ENCODE measurements at places on chromosomes 5 and 9.

DNA sequence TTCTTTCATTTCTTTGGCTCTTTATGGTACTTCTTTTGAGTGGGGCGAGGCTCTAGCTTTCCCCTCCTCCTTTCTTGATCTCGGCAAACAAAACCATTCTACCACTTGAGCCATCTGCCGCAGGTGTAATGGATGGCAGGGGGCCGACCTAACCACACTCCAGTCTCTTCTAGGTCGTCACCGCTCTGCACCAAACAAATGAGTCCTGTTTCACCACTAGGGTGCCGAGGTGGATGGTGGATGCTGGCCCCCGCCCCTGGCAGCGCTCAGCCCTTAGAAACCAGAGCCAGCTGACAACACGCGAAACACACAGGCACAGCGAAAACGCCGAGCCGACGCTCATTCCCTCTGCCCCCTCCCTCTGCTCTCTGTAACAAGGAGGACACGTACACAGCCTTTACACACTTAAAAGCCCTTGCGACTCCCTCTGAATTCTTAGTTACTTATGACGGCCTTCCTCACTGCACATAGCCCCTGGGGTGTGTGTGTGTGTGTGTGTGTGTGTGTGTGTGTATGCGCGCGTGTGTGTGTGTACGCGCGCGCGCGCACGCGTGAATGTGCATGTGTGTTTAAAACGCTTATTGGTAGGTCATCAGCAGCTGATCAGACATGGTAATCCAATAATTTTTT, 199.4 kb downstream of the MEF2C start:
- no peak for DNase-seq

GRCh38 chr9:91289244-91289643, 72.5 kb downstream of the AUH start:
- DNase-seq, result no peak

- DNase-seq, result no peak
Observed at GRCh38 chr5:65986796-65987195, 60.4 kb downstream of the ERBIN start.

DNA sequence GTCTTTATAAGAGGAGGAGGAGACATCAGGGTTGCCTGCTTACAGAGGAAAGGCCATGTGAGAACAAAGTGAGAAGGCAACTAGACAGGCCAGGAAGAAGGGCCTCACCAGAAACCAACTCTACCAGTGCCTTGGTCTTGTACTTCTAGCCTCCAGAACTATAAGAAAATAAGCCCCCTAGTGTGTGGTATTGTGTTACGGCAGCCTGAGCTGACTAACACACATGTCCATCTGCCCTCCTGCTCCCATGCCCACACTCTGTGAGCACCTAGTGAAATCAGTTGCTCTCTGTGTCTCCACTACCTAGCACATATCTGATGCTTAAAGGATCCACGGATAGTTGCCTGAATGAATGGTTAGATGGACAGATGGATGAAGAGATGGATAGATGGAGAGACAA, 6.9 kb downstream of the AK3 start:
- no peak for DNase-seq

GRCh38 chr9:128146591-128147120, 2.6 kb upstream of the LCN2 start:
- DNase-seq, result no peak

DNA sequence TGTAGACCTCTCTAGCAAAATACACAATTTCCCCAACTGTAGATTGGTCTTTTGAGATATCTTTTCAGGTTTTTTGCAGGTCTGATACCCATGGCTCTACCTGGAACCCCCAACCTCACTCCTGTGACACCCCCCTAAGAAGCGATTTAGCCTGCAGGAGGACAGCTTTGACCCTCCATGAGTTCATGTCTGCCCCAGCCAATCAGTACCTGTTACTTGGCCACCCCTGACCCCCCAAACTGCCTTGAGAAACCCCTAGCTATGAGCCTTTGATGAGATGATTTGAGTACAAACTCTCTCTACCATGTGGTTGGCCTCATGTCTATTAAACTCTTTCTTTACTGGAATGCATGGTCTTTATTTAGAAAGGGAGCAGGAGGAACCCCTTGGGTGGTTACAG, 25.7 kb downstream of the ABO start:
- no peak for DNase-seq

DNA sequence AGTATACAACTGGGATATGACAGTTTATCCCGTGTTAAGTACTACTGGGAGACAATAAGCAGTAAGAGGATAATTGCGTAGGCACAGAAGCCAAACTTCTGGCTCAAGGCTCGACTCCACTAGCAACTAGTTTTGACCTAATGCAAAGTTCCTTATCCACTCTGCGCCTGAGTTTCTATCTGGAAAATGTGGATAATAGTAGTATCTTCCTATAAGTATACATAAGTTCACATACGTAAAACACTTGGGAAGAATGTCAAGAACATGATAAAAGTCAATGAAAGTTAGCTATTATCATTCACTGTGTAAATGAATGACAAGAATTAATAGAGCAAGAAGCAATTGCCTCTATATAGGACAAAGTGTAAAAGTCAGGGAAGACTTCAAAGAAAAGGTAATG, 45.7 kb downstream of the FTMT start:
- no peak for DNase-seq

DNA sequence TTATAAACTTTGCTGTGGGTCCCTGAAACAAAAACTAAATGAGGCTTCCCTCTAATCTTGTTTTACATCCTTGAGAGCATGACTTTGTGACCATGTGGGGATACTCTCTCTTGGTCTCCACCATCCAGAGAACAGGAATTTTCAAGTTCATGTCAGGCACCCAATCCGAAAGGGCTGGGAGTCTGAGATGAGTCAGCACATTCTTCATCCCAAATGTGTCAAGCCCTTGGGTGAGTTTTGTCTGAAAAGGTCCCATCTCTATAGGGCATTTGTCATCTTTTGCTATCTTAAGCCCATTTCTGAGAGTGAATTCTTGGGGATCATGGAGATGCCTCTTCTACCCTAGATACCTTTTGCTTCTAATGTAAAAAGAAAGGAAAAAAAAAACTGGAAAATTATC, 26.9 kb upstream of the RAPGEF6 start:
- DNase-seq, result peak; percentile 27

DNA sequence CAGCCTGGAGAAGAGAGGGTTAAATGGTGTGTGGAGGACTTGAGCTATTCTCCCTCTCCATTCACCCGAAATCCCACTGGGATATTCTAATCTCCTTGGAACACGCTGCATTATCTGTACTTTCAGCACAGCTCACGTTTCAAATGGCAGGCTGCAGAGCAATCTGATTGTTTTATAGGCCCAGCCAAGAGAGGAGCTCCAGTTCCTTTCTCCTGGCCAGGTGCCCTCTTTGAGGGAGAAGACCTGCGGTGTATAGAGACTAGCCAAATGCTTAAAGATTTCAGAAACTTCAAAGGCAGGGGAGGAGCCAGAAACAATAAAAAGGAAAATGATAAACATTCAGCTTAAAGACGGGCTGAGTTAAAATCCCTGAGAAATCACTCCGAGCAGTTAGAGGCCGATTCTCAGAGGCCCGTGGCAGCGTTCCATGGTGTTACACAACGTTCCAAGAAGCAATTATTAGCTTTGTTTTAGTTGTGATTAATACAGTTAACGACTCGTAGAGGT, 564.0 kb upstream of the KLF4 start:
- peak; percentile 76 for DNase-seq

DNA sequence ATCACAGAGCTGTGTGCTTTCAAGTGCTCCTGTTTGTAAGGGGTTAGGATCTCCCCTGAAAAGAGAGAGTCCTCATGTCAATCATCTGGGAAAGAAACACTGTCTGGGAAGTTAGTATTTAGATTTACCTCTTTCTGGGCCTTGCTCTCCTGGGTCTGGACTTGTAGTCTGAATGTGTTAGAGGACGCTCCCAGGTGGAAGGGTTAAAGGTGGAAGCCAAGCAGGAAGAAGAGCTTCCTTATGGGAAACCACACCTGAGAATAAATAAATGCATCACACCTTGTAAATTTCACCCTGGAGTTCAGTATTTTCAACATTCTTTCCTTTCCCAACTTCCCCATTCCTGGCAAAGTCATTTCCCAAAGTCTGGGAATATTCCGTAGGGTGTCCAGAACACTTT, 1.3 kb downstream of the PLGRKT start:
- DNase-seq, result no peak

DNA sequence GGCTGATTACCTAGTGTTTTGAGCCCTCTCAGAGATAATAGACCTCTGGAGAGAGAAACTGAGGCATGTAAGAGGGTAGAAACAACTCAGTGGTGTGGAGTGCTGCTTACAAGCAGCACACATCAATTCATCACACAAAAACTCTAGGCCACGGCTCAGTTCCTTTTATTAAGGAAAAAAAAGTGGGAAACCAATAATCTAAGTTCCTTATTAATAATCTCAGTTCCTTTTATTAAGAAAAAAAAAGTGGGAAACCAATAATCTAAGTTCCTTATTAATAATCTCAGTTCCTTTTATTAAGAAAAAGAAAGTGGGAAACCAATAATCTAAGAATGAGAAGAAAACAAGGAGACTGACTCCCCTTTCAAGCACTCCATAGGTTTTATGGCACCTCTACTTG, 28.0 kb downstream of the TXNDC8 start:
- no peak for DNase-seq

DNA sequence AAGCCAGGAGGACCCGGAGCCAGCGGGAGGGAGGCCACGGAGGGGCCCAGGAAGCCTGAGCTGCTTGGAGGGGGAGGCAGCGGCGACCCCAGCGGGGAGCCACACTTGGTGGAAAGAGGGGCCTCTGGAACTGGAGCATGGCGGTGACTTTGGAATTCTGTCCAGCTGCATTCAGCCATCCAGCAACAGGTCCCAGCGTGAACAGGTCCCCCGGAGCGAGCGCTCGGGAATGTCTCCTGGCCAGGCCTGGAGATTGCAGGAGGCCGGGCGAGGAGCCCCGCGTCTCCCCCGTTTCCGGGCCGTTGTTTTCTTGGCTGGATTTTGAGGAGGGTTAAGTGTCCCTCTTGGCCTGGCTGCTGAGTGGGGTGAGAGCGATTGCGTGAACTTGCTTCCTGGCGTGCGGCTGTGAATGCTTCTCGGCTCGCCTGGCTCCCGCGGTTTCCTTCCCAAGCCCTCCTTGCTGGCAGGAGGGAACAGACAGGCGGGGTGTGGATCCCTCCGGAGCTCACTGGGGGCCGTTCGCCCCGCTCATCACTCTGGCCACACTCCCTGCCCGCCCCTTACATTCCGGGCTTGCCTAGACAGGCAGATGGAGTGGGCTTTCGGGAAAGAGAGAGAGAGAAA, 125.3 kb upstream of the IRX4 start:
- DNase-seq, result no peak

- DNase-seq, result no peak
Observed at GRCh38 chr9:129878291-129878690, 43.0 kb downstream of the USP20 start.

DNA sequence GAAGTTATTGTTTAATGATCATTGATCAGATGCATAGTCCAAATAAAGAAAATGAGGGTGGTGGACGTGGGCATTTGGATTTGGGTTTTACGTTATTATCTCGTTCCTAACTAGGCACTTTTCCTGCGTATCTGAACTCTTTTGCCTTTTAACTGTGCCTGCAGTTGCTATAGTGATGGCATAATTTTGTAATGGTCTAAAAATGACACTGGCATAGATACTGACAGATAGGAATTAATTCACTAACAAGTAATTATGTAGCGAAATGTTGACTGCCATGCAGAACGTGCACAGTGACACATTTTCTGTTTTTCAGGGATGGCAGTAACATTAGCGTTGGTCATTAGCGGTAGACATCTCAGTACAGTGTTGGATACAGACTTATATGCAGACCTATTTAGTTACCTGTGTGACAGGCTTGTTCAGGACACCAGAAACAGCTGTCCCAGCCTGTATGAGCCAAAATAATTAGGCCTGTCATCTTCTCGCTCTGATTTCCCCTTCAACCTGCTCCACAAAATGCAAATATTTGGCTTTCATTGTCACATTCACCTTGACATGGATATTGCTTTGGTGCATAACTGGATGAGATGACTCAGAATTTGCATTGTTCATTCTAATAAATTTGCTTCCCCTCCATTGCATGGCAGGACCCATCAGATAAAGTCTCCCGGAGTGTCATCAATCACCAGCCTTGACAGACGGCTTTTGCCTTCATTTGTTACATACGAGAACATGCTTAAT, 413.3 kb upstream of the IRX1 start:
- DNase-seq, result no peak

- DNase-seq, result no peak
Observed at GRCh38 chr5:80754900-80755299, 100.1 kb upstream of the DHFR start.

DNA sequence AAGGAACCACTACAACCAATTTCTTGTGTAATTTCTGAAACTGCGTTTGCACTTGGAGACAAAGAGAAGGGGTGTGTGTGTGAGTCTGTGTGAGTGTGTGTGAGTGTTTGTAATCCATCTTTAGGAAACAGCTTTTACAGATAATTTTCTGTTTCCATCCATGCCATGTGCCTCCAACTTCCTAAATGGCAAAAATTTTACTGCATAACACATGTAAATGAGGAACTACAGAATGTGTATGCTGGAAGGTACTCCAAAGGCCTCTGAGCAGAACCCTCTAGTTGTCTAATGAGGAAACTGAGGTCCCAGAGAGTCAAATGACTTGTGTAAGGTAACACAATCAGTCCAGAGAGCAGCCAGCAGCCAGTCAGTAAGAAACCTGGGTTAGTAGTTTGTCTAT, 20.8 kb downstream of the MAMDC2 start:
- no peak for DNase-seq

- DNase-seq, result no peak
Observed at GRCh38 chr5:151964471-151964870, 39.8 kb upstream of the GLRA1 start.

DNA sequence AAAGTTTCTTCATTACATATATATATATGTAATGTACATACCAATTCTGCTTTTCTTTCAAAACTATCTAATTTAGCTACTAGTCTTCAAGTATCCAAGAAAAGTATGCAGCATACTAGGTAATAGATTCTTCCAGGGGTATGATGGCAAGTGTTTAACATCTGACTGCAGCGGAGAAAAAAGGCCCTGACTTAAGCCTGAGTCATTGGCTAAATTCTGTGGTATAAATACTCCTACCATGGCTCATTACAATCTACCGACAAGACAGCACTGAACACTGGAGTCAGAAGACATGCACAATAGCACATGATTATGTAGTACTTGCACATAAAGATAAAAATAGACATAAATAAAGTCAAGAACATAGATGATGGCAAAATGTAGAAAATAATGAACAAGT, 439.9 kb downstream of the BRINP1 start:
- peak; percentile 88 for DNase-seq

DNA sequence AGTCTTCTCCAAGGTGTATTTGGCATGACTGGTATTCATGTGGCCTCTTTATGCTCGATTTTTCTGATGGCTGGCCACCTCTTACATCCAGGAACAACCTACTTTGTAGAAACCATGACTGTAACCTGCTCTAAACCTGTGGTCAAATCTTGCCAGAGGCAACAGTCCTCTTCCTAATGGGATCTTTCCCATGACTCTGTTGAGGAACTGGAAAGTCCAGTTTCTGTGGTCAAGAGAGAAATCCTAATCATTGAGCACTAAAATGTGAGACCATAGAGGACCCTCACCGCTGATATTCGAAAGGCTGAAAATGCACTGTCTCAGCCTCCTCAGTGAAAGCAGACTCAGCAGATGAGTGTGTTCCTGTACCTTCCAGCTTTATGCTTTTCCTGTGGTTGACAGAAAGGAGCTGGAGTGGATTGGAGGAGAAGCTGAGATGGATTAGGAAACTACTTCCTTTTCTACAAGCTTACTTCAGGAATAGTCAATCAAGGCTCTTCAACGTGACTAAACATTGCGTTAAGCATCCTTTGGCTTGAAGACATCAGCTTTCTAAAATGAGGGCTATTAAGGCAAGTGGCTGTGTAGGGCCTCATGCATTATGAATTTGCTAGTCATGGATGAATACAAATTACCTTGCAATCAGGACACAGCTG, 69.7 kb upstream of the DAPK1 start:
- no peak for DNase-seq

Measured in AG10803 (cell line).